NCI-H1436 treated with DMSO at 0.1 percent for 48 hours (cell line): ENCODE measurements at places on chromosomes 4 and X.

- DNase-seq, result no peak
These were observed 16.8 kb downstream of the MEPE start for GRCh38 chr4:87849612-87850011.

- no peak for DNase-seq
These were observed 177.4 kb downstream of the SPRY1 start for GRCh38 chr4:123573866-123574508.

DNA sequence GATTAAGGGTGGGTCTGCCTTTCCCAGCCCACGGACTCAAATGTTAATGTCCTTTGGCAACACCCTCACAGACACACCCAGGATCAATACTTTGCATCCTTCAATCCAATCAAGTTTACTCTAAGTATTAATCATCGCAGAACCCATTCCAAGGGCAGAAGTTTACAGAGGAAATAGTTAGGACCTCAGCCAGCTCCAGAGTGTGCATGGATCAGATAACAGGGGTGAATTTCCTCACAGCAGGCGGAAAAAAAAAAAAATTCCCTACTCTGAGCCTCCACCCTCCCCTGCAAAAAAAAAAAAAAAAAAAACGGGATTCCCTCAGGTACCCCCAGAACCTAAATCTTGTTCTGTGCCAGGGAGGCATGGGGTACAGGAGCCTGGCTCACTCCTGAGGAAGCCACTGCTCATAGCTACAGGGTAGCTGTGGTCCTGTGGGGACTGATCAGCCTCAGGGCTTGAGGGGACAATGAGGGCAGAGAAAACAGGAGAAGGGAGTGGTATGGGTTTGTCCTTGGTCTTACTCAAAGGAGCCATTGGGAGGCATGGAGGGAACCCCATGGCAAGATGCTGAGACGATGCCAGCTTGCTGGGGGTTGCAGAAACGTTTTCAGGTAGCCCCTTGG lies 113.0 kb downstream of the DHRSX start:
- no peak for DNase-seq

- DNase-seq, result no peak
These were observed 54.3 kb downstream of the PPEF1 start for GRCh38 chrX:18761750-18762149.

DNA sequence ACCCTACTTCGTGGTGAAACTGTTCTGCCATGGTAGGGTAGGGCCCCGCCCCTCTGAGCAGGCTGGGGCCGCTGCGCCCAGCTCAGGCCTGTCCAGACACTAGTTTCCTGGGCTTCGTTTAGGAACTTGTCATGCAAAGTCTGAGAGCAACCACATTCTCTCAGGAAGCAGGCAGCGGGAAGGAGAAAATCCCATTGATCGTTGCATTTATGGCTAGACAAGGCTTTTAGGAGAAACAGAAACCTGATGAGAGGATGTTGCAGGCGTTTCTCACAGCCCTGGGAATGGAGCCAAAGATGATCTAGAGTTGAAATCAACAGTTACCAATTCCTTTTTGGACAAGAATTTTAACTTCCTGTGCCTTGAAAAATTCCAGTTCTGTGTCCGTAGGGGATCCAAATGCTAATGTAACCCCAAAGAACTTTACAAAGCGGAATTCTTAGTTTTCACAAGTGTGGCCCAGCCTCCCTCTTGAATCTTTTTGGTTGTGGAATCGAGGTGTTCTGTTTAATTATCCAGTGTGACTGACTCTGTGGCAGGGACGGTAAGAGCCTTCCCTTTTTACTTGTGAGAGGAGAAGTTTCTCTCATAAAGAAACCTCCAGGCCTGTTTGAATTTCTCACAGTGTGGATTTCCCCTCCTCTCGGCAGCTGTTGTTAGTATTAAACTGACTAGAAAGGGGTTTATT lies 4.5 kb upstream of the CXCL9 start:
- no peak for DNase-seq

- DNase-seq, result no peak
These were observed 640.7 kb upstream of the AGA start for GRCh38 chr4:178082906-178083305.

GRCh38 chr4:71784569-71785197 lies 804 bp upstream of the GC start:
- DNase-seq, result no peak

DNA sequence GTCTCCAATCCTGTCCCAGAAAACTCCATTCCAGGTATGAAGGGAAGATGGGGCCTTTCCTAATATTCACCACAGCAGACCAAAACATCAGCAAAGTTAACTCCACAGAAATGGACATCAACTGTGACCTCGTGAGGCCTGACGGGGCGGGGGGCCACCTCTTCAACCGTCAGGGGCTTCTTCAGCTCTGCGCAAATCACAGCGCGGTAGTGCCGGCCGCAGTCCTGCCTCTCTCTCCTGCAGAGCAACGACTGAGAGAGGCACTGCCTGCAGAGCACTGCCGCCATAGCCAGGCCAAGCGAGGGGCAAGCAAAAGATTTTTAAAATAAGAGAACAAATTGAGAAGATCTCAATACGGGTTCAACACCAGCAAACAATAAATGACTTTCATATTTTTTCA lies 226.2 kb downstream of the STPG2 start:
- no peak for DNase-seq

DNA sequence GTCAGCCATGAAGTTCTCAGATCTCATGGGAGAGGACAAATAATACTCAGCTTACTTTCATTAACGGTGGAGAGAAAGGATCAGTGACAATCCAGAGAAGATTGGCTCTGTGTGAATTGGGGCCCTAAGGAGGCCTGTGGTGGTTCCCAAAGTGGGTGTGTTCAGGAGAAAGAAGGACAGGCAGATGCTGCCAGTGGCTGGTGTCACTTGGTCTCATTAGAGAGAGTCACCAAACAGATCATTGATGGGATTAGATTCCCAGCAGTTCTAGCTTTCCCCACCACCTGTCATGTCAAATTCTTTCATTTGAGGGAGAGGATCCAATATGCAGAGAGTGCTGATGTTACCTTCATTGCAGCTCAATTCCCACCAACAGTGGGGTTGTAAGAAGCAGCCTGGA lies 8.0 kb downstream of the SMPX start:
- no peak for DNase-seq

DNA sequence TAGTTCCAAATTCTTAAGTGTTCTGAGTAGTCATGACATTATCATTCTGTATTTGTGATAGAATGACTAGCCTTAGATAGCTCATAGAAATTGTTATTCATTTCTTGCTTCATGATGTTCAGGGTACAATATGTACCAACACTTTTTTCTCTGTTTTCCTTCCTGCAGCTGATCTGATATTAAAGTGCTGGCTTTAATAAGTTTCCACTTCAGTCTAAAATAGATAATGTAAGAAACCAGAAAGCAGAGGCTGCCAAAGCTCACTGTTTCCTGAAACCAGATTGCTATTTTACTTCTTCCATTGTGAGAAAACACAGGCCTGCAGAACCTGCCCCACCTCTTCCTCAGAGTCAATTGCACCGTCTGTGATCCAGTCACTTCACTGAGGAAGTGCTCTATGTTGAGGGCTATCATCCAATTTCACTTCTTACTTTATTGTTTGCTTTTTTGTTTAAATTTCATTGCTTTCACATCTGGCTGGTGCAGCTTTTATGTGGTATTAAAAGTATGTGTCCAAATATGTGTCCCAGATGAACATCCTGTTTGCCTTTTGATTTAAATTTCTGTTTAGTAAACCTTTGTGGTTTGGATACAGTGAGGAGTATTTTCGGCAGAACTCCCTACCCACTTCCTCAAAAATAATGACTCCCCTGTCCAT lies 652.1 kb downstream of the ANKRD50 start:
- no peak for DNase-seq

DNA sequence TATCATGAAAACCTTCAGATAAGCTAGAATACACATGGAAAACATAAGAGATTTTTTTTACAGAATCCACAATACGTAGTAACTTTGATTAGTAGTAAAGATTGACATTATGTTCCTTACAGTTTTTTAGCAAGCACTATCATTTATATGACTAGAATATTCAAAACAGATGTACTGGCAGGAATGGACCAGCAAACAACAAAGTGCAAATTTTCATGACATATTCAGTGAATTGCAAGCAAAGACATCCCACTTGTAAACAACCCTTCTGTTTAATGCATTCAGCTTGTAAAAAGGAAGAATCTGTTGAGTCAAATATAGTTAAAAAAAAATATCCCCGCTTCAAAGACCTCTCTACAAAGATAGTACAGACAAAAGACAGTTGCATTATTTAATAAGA lies 403.7 kb upstream of the TRAM1L1 start:
- DNase-seq, result no peak

- DNase-seq, result no peak
These were observed 52.6 kb upstream of the RBPJ start for GRCh38 chr4:26268246-26268645.

GRCh38 chr4:151962138-151962823 lies 201.5 kb upstream of the GATB start:
- DNase-seq, result no peak

DNA sequence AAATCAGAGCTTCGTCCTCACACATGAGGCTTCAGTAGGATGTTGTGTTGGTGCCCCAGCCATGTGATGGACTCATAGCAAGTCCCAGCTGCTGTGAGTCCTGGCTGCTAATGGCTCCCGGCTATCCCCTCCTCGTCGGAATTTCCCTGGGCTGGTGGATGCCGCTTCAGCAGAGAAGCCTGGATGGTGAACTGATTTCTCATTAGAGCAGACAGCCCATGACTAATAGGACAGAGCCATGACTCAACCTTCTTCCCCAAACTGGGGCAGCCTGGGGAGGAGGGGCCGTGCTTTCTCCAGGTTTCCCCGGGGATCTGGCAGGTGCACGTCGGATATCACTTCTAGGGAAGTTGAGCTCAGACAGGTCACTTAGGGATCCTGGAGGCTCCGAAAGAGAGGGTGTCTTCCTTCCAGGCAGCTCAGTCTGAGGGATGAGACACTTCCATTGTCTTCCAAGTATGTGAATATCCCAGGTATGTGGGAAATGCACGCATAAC lies 112.7 kb downstream of the ASMT start:
- no peak for DNase-seq

DNA sequence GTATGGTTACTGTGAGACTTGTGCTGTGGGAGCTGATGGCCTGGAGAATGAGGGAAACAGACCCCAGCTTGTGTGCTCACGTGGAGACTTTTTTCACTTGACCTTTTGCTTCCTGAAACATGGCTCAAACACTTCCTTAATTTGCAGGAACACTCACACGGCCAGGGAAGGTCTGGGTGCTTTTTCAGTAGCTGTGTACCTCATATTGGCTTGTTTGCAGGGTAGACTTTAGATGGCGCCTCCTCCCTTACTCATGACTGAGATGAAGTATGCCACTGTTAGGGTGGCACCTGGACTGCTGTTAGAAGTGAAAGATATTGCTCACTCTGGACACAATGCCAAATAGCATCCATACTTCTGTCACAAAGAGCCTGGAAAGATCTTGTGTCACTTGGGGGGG lies 75.7 kb upstream of the WDR1 start:
- DNase-seq, result no peak

GRCh38 chrX:24673424-24673823 lies 20.3 kb upstream of the POLA1 start:
- no peak for DNase-seq

DNA sequence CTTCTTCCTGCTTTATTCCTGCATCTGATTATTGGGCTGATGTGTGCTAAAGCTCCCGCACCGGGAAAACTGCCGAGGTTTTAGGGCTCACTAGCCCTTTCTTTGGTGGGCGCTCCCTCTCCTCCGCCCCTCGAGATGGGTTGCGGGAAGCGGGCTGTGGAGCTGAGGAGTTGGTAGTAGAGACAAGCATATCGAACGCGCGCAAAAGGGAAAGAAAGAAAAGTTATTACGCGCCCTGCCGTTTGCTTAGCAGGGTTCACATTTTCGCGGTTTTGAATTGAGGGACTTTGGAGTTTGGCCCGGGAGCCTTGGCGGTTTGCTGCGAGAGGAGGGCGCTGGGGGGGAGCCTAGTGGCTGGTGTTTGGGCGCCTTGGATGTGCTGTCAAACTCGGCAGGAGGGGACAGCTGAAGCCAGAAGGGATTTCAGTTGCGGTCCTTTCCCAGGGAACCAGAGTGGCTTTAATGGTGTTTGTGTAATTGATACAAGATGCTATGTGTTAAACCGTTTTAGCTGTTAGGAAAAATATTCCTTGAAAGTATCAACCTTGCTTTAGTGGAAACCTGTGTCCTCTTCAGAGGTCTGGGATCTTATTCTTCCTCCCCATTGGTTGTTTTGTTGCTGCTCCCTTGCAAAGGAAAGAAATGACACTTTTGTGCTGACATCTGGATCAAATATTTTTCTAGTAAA lies 1.1 kb downstream of the GAB1 start:
- DNase-seq, result no peak

DNA sequence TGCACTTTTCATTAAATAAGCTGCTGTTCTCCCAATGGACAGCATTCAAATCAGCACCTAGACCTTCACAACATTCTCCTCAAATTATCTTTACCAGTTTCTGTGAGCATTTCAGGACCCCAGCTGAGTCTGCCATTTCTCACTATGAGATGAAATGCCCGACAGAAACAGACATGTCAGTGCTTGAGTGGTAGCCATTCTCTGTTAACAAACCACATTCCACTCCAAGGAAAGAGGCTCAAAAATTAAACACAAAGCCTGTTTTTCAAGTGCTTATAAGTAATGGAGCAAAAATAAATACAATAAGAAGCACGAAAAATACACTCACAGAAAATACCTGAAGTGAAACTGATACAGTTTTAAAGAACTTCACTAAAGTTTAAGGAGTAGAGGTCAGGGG lies 320.2 kb upstream of the PRPS2 start:
- no peak for DNase-seq

DNA sequence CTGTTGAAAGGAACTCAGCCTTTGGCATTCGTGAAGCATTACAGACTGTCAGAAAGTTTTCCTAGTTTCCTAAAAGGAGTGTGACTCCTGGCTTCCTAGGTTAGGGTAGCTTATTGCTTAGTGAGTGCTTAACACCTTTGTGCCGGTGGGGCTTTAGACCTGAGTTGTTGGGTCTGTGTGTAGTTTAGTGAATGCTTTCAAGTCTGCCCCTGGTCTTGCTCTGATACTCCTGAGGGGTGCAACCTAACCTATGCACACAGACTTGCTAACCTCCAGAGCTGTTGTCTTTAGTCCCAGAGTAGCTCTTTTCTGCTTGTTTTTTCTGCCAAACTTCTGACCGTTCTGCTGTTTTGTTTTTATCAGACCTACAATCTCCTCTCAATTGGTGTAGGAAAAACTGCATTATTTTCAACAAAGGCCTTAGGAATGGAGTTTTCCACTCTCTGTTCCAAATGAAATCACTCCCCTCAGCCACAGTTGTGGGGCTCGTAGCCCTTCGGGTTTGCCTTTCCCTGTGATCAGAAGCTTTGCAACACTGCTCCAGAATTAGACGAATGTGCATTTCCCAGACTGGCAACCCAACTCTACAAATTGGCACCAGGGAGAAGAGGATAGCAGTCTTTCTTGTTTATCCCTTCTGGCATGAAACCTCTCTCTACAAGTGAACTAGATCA lies 1399.1 kb upstream of the PCDH7 start:
- no peak for DNase-seq

- DNase-seq, result no peak
These were observed 30.8 kb downstream of the TRMT44 start for GRCh38 chr4:8471211-8471875.

GRCh38 chr4:74845834-74846233 lies 51.5 kb upstream of the BTC start:
- DNase-seq, result no peak

GRCh38 chr4:56668267-56668666 lies 12.8 kb downstream of the HOPX start:
- no peak for DNase-seq
